NCI-H1694 treated with DMSO at 0.1 percent for 48 hours (cell line): ENCODE measurements at places on chromosomes 3 and 15.

DNA sequence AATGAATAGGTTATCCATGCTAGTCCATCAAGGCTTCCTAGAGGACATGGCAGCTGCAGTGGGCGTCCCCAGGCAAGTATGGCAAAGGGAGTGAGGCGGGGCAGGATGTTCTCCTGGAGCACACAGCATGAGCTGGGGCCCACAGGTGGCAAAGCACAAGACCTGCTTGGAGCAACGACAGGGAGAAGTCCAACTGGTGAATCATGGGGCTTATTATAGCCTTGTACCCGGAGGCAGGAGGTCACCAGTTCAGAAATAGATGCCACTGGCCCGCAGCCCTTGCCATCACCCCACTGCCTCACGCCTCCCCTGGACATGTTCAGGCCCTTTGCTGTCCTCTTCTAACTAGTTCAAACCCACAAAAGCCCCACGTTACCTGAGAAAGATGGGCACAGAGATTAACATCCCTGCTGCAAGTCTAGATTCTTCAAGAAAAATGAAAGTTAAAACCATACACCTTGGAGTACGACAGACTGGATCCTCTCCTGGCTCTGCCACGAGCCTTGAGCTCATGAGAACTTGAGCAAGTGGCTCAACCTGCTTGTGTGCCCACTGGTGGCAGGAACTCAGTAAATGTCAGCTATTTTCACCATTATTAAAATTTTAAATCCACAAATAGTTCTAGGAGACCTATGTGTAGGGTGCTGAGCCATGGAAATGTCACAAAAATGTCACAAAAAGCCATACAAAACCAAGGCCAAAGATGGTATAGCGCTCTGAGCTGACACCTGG, 1.8 kb upstream of the SRGAP3 start:
- no peak for DNase-seq

GRCh38 chr3:144363856-144364255, 392.2 kb downstream of the DIPK2A start:
- DNase-seq = no peak

- DNase-seq = no peak
Observed at GRCh38 chr3:101941318-101942040, 92.2 kb downstream of the NFKBIZ start.

- no peak for DNase-seq
Observed at GRCh38 chr15:82572986-82573385, 32.7 kb upstream of the RPS17 start.

- no peak for DNase-seq
Observed at GRCh38 chr15:56272454-56272853, 28.8 kb upstream of the RFX7 start.

GRCh38 chr3:44048196-44048924, 193.3 kb upstream of the TOPAZ1 start:
- DNase-seq = no peak

DNA sequence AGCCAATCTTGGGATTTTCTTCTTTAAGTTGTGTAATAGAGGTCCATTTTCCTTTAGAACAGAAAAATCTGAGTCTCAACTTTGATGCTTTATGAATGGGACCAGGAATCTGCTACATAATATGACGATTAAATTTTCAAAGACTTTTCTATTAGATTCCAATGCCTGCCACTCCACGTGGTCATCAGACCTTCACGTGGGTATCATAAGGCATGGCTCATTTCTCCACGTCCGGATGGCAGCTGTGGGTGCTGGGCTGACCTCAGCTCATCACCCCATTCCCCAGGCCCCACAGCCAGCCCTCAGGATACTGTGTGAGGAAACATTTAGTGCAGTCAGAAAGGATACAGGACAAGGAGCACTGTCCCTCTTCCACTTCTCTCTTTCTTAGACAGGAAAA, 159.7 kb downstream of the SEMA6D start:
- no peak for DNase-seq

- no peak for DNase-seq
Observed at GRCh38 chr3:58222161-58222724, 11.5 kb upstream of the DNASE1L3 start.

- DNase-seq = no peak
Observed at GRCh38 chr3:20185331-20185678, 701 bp downstream of the SGO1 start.

DNA sequence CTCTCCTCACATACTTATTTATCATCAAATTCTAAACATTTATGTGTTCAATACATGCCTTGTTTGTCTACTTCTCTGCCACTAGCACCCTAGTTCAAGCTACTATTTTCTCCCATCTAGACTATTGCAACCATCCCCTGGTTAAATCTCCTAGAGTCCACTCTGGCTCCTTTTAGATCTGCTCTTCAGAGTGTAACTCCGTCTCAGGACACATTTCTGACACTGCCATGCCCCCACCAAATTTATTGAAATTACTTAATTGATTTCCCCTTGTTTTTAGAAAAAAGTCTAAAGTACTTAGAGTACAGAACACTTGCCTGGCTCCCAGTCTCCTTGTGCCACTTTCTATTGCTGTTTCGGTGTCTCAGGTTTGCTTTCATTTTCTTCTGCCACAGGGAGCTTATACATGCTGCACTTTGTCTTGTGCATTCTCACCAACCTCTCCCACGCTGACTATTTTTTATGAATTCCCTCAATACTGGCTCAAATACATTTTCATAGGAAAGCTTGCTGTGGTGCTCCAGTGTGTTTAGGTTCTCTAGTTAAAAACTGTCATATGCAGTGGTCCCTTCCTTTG, 792.3 kb downstream of the DIPK2A start:
- DNase-seq = no peak

- no peak for DNase-seq
Observed at GRCh38 chr15:94439158-94439557, 207.8 kb downstream of the MCTP2 start.

DNA sequence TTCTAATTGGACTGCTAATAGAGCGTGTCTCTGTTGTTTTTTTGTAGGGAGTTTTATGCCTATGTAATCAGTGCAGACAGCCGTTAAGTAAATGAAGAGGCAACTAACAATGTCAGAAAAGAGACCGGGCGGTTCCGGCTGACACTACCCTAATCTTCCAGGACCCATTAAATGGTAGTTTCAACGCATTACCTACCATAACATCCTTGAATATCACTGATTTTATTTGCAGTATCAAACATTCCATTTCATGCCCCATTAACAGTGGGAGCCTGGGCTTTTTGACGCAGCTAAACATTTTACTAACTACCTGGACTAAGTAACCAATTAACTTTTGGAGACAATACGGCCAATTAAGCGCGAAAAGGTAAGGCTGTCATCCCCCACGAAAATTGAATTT, 832.9 kb upstream of the NR2F2 start:
- DNase-seq = no peak

DNA sequence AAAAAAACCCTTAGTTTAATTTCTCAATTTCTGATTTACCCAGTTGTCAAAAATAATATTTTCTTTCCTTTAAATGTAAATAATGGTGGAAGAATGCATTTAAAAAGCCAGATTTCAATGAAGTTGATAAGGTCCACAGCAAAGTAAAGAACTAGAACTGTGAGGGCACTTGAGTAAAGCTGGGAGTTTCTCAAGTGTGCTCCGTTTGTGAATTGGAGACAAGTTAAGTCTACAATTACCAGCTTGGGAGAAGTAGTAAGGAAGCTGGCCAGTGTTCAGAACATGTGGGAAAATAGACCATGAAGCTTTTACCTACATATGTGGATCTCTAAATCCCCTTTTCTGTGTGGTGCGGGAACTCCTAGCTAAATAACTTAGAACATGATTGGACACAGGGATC, 239.4 kb downstream of the OXSM start:
- DNase-seq = no peak

DNA sequence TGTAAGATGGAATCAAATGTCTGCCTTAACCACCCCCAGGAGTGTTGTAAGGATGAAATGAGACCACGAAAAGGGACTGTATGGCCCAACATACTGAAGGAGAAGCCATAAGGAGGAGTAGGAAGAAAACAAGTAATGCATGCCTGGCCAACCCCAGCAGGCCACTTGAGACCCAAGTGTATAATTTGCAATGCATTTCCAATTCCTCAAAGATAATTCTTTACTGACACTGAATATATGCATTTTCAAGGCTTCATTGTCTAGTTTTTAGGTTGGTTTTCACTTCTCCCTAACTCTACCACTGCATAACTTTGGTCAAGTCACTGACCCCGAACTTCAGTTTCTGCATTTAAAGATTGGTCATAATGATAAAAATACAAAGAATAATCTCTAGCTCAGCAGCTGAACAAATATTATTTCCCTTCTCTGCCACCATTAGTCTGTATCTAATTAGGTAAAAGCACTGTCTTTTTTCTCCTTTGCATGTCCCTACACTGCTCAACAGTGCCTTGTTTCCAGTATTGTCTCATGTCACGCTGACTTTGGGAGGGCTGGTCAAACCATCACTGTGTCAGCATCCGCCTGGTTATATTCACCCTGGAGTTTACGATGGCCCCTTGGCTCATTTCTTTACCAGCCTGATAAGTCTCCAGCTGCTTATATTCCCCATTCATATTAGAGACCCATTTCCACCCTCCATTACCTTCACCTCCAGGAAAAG, 378.6 kb downstream of the NTRK3 start:
- DNase-seq = no peak

DNA sequence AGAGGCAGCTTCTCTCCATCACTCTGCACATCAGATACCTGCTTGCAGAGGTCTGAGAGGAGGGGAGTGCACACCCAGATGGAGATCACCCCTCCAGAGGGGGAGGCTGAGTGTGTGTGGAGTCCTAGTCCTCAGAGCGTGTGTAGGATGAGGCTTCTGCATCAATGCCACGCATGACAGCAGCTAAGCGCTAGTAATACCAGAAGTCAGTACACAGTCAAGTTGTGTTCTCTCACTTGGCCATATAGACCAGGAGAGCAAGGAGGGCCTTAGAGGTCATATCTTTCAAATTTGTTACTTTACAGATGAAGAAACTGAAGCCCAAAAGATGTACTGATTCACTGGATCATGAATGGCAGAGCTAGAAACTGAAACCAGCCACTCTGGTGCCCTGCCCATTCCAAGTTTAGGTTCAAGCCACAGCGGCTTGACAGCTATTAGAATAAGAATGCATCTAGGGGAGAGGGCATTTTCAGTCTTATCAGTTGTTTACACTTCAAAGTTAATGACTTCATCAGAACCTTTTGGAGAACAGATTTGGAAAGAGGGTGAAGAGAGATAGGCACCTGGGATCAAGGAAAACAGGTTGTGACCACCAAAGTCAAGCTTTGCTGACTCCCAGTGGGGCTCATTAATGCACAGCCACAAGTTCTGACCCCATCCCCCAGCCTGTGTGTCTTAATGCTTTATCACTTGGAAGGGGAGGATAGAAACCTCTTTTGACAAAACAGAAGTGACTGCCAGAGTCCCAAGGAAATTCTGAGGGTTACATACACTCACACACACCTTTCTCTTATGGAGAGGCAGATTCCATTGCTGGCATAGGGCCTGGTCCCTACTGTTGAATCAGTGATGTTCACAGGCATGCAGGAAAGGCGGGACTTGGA, 310.3 kb downstream of the CHST2 start:
- no peak for DNase-seq

DNA sequence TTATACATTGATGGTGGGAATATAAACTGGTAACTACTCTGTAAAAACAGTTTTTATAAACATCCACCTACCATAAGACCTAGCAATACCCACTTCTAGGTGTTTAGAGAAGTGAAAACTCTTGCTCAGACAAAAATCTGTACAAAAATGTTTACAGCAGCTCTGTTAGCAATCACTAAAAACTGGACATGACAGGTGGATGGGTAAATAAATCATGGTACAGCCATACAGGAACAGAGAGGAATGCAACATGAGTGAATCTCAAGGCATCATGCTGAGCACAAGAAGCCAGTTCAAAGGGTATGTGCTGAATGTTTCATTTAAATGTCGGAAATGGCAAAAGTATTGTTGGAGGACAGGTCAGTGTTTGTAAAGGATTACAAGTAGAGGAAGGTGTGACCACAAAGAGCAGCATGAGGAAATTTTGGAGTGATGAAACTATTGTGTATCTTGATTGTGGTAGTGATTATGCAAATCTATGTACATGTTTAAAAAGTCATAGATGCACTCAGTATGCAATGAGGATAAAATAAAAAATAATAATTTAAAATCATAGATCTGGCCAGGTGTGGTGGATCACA, 2.8 kb upstream of the RNU5A-1 start:
- no peak for DNase-seq

DNA sequence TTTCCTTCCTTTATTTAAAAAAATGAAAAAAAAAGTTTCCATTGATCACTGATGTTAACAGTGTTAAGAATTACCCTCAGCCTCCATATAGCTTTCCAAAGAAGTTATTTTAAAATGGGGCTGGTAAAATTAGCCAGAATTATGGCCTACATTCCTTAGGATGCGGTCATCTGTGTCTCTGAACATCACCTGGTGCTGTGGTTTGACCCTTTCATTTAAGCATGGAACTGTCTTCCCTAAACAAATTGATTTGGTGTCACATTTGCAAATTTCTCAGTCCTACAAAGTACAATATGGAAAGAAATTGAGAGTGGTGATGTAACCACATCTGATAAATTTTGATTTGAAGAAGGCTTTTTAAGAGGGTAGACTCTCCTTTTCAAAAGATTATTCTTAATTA, 40.3 kb upstream of the ZPLD1 start:
- no peak for DNase-seq
